ENCODE measurements at places on chromosomes 5 and 9. TPM values are rescaled to one million over a fixed set of nuclear protein-coding genes. Genes with fewer than 3 reads are reported as not detected.

Gene PCDHGA9
- total RNA-seq: 6.9 TPM

Gene PCDHGA7
- total RNA-seq: 4.9 TPM

Gene TMEM252
- total RNA-seq: not detected

Gene KIF4B
- total RNA-seq: 0.41 TPM

Gene YTHDC2
- total RNA-seq: 36.7 TPM

Gene FBP2
- total RNA-seq: not detected

Gene TICAM2
- 1.2 TPM for total RNA-seq

Gene CDC25C
- 2.4 TPM for total RNA-seq

Gene FOXD4L6
- 0.82 TPM for total RNA-seq

Gene SVEP1
- 8.6 TPM for total RNA-seq

Gene LRSAM1
- 23.6 TPM for total RNA-seq

Gene C9
- under 0.01 TPM for total RNA-seq

DNA sequence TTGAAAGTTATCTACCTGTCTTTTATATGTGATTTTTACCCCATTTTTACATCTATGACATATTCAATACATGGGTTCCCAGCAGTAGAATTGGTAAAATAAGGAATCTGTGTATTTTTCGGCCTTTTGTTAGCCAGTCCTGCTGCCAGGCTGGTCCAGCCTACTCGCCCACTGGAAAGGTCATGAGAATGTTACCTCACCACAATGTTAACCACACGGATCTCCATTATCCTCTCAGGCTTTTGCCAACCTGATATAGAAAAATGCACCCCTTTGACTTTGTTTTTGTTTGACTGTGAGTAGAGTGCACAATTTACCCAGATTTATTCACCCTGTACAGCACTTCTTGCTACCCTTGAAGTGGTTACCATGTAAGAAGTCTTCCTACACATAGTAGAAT is 167.2 kb downstream of the CTNND2 start:
- no peak for DNase-seq

DNA sequence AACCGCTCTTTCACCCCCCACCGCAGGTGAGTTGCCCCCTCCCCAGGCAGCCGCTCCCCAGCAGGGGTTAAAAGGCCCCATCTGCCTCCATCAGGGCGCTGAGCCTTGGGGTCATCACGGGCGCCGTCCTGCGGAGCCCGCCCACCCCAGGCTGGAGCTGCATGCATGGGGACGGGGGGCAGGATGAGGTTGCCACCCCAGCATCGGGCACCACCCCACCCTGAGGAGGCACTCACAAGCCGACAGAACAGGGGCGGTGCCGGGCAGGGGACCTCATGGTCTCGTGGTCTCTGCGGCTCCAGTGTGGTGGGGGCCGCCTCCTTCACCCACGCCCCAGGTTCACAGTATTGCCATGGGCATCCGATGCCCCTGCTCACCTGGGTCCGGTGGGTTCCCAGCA is 16.5 kb downstream of the PTGES start:
- DNase-seq: no peak

- no peak for DNase-seq
Observed at GRCh38 chr5:127856292-127856691, 153.1 kb downstream of the CCDC192 start.

DNA sequence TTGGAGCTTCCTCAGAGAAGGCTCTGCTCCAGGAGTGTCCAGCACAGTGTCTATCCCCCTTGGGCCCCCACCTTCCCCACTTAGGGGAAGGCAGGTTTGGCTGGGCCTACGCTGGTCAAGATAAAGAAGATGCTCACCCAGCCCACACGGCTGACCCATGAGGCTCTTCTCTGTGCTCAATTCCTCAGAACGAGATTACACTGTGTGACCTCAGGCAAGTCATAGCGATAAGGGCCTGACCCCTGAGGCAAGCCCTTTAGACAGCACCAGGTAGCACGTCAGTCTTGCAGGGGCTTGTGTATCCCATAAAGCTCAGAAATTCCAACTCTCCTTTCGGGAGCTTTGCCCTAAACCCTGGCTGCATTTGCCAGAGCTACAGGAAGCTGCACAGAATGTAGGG is 32.6 kb downstream of the CORO2A start:
- DNase-seq: no peak

- no peak for DNase-seq
Observed at GRCh38 chr5:85500869-85501268, 1116.2 kb upstream of the EDIL3 start.

GRCh38 chr5:127040796-127041520 is 10.6 kb upstream of the MARCHF3 start:
- DNase-seq: no peak

- DNase-seq: no peak
Observed at GRCh38 chr5:130126746-130127145, 222.5 kb downstream of the CHSY3 start.

GRCh38 chr5:177972613-177973012 is 23.4 kb downstream of the PROP1 start:
- DNase-seq: no peak

DNA sequence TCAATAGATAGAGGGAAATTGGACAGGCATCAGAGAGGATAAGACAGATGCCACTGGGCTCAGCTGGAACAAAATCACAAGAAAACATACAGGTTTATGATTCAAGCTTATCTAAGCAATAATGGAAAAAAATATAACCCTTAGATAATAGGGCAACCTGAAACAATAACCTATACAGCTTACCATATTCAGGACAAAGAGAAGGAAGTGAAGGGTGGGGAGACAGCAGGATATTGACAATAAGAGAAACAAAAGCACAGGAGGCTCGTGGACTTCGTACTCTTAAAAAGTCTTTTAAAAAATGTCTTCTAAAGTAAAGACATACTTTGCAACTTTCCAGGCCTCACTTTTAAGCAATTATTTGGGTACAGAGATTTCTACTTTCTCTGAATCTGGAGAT is 225.3 kb downstream of the NTRK2 start:
- no peak for DNase-seq

DNA sequence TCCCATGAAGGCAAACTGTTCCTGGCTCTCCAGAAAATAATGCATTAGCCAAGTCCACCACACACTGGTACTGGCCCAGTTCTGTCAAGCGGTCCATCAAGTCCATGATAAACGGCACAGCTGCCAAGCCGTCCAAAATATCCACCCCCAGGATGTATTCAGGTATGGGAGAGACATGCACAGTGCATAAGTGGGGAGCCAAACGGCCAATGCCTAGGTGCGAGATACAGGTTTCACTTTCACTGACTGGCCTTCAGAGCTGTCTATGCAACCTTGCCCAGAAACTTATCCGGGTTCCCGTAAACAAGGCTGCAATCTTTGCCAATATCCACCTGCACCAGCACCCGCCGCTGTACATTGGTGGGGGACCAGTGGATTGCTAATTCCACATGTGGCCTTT is 795.8 kb downstream of the EFNA5 start:
- DNase-seq: no peak

GRCh38 chr5:59583151-59583809 is 310.2 kb downstream of the PDE4D start:
- DNase-seq: no peak

DNA sequence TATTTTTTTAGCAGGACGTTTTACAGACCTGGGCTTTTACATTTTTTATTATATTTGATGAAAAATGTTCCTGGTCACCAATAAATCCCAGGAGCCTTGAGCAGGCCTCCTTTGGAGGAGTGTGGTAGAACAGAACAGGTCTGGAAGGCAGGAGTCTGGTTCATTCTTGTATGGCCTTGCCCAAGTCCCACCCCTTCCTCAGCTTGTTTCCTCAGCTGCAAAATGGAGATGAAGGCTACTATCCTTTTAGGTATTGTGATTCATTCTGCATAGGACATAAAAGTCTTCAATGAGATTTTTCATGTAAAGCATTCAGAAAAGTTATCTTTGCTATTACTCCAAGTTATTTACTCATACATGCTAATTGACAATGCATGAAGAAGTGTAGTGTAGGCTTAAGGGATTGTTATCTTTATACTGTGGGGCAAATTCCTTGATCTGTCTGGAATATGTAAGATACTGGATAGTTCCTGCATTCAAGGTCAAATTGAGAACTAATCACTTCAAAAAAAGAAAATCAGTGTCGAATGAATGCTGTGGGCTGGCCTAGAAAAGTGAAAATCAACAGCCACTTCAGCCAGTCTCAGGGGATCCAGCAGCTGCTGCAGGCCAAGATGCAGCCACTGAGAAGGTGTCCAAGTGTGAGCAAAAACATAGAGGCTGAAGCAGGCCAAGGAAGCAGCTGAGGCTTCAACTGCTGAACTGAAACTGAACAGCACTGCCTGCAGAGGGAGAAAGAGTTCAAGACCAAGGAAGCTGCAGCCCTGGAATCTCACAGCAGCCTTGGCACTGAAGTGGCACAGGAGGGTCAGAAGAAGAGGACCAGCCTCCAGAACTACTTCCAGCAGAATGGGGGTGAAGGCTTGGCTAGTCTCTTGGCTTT is 15.5 kb upstream of the SLC36A3 start:
- no peak for DNase-seq
